ENCODE measurements at places on chromosomes 4 and X.
A peak's percentile ranks its signal among the peaks of the same experiment; 100 is the strongest.

DNA sequence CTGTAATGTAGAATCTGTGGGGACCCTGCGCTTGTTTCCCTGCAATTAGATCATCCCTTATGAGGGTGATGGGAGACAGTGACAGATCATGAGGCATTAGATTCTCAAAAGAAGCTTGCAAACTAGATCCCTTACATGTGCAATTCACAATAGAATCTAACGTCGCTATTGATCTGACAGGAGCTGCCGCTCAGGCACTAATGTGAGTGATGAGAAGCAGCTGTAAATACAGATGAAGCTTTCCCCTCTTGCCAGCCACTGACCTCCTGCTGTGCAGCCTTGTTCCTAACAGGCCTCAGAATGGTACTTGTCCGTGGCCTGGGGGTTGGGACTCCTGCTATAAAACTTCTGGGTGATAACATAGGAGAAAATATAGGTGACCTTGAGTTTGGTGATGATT is 1076.8 kb downstream of the PDHA2 start:
- DNase-seq = peak; percentile 6

GRCh38 chr4:9964879-9965278 is 56.4 kb downstream of the SLC2A9 start:
- no peak for DNase-seq

- DNase-seq = peak; percentile 26
These were observed 219.0 kb downstream of the TLL1 start for GRCh38 chr4:166091912-166092510.

DNA sequence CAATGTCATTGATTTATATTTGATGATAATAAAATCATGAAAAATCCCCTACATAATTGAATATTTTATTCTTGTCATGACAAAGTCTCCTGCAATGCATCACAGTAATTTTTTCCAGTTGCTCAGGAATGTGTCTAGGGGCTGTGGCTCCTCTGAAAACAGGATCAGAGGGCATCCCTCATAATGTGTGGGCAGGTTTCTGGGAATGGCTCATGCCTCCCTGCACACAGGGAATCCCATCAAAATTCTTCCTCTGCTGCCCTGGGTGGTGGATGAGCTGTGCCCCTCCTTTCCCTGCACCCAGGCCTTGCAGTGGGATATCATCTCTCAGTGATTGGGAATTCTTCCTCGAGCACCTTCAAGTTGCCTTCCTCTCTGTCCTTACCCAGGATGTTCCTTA is 20.4 kb upstream of the PUDP start:
- no peak for DNase-seq

DNA sequence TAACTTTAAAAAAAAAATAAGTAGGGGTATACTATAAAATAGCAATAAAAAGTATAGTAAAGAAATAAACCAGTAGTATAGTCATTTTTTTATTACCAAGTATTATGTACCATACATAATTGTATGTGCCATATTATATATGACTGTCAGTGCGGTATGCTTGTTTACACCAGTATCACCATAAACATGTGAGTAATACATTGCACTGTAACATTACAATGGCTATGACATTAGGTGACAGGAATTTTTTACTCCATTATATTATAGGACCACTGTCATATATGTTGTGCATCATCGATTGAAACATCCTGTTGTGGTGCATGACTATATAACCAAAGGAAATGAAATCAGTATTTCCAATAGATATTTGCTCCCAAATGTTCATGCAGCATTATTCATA is 176.9 kb upstream of the ARHGAP24 start:
- no peak for DNase-seq

GRCh38 chr4:159055833-159056232 is 47.0 kb upstream of the RAPGEF2 start:
- DNase-seq = no peak

DNA sequence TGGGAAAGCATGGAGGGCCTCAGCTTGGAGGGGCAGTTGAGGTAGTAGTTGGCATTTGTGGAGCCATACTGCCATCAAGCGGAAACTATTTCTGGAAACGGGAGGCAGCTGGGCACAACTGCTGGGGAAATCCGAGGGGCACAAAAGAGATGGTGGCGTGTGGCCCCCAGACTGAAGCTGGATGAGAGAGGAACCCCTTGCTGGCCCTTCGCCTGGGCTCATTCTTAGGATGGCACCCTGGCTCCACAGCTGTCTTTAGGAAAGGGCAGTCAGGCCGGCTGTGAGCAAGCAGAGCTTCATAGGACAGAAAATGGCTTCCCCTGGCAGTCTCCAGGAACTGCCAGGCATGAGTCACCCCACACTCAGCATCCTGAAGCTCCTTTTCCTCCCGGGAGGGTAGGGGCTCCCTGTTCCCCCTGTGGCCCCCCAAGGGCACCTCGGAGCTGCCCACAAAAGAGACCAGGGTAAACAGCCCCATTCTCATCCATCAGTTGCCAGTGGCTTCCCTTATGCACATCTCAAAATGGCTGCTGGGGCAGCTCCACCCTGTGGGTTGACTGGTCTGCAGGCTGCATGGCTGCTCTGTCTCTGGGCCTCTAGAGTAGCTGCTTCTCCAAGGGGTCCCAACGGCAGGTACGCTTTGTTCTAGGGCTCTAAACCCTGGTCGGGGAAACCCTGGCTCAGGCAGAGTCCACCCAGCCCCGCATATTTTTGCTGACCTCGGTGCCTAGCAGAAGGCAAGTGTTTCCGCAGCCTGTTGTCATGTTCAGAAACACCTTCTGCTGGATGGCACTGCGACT is 64.7 kb downstream of the NBDY start:
- no peak for DNase-seq

DNA sequence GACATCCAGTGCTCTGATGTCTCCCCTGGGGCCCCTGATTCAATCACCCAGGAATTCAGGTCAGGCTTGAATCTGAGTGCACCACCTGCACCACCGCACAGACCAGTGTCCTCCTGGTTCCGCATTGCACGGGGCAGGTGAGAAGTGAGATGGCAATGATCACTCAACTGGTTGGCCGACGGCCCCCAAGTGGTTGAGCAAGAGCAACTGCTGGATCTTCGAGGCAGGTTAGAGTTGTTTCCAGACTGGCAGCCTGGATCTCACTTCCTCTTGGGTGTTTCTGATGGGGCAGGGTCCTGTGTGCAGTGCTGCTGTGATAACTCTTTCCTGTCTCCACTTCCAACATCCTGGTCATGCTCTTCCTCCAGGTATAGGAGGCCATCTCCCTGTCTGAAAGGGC is 50.4 kb downstream of the C4orf50 start:
- DNase-seq = no peak

DNA sequence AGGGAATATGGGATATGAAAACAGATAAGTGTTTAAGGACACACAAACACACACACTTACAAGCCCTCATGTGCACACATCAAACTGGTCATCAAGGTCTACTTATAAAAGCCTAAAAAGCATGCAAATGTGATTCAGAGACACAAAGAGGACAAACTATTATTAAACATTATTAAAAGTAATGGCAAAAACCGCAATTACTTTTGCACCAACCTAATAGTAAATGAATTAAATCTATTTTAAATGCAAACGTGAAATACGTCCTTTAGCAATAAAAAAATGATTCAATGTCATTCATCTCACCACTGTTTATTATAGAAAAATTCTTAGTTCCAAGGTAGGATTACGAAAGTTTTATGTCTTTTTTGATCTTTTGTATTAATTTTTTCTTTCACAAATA is 91.1 kb upstream of the ARMCX2 start:
- DNase-seq = no peak

- no peak for DNase-seq
These were observed 54.9 kb downstream of the MAP7D2 start for GRCh38 chrX:20061855-20062254.

DNA sequence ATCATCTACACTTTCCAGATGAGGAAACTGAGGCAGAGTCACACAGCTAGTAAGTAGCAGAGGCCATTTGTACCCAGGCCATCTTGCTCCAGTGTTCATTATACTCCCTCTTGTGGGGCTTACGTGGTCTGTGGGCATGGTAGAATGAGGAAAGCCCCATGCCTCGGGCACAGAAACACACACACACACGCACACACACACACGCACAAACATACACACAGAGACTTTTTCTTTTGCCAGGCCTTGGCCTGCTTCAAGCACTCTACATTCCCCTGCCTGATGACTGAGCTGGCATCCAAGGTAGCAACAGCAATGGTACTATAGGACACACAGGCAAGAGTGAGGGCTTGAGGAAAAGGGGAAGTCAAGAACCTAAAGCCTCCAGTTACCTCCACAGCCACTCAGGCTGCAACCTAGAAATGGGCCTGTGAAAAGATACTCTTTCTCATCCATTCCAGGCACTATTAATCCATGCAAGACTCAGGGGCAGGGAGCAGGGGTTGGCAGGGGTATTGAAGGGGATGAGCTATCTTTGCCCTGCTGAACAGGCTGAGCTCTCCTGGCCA is 43.6 kb downstream of the STARD8 start:
- no peak for DNase-seq

GRCh38 chrX:21800344-21800770 is 39.1 kb upstream of the MBTPS2 start:
- DNase-seq = no peak

DNA sequence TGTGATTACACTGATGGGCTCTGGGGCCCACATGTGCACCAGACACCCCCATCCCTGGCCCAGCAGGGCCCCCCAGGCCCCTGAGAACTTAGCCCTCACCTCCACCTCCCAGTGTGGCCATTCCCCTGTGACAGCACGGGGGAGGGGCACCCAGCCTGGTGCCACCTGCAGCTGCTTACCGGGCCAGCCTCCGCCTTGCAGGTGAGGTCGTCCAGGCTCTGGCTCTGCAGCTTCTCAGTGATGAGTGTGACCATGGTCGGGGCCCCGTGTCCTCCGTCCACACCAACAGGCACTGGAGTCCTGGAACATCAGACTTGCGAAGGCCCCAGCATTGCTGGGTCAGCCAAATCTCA is 15.6 kb downstream of the FAM53A start:
- DNase-seq = no peak

GRCh38 chr4:122992057-122992456 is 69.7 kb upstream of the NUDT6 start:
- no peak for DNase-seq

GRCh38 chr4:52822972-52823701 is 39.0 kb upstream of the RASL11B start:
- DNase-seq = no peak

GRCh38 chr4:174228988-174229387 is 54.5 kb downstream of the FBXO8 start:
- DNase-seq = no peak

GRCh38 chr4:57219431-57219830 is 109.2 kb upstream of the IGFBP7 start:
- no peak for DNase-seq

- peak; percentile 19 for DNase-seq
These were observed 907.6 kb upstream of the EPHA5 start for GRCh38 chr4:66577922-66578321.

- DNase-seq = no peak
These were observed 65.5 kb downstream of the ACOX3 start for GRCh38 chr4:8374851-8375649.

GRCh38 chrX:267771-268261 is 13.4 kb upstream of the PLCXD1 start:
- DNase-seq = no peak

- peak; percentile 37 for DNase-seq
These were observed 73.4 kb upstream of the MAGEB2 start for GRCh38 chrX:30141966-30142365.

GRCh38 chrX:132114607-132115006 is 13.2 kb downstream of the FRMD7 start:
- DNase-seq = no peak

Data from HEK293T (cell line).